ENCODE measurements at places on chromosomes 12 and 14.
A peak's percentile ranks its signal among the peaks of the same experiment; 100 is the strongest.

DNA sequence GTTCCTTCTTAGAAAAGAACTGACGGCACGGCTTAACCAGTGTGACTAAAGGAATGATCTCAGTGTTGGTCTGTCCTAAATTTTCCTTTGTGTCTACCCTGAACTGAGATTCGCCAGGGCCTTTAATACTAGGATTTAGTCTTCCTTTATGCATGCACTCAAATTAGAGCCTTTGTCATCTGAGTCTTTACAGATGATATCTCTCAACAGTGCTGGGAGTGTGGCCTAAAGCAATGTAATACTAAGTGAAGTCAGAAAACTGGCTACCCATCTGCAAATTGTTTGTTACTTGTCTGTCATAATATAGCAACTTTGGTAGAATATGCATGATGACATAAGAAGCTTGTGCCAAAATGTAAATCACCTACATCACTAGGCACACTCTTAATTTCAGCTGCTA is 95.4 kb downstream of the PTPRO start:
- H3K27ac ChIP-seq: no peak overlapping the region
- H3K4me3 ChIP-seq: no peak overlapping the region
- H3K4me1 ChIP-seq: no peaks in the 10 kb centered on the region
- H3K36me3 ChIP-seq: no peaks in the 10 kb centered on the region
- no peak for DNase-seq
- no peaks in the 10 kb centered on the region for H3K27me3 ChIP-seq

DNA sequence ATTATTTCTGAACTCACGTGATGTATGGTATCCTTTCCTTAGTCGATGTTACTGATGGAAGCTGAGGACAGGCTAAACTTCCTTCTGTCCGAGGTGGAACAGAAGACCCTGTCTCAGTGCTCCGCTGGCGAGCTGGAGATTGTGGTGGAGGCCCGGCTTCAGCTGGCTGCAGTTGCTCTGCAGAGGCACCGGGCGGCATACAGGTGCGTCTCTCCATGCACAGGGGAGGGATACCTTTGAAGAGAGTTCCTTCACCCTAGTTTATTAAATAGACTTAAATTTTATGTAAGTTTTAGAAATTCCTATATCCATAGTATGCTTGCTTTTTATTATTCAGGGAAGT is 186.7 kb upstream of the NEDD1 start:
- no peaks in the 10 kb centered on the region for H3K4me1 ChIP-seq
- peak overlapping the region; percentile 1 for H3K4me3 ChIP-seq
- no peaks in the 10 kb centered on the region for H3K27me3 ChIP-seq
- no peak for DNase-seq
- H3K27ac ChIP-seq: no peak overlapping the region
- H3K36me3 ChIP-seq: no peaks in the 10 kb centered on the region

DNA sequence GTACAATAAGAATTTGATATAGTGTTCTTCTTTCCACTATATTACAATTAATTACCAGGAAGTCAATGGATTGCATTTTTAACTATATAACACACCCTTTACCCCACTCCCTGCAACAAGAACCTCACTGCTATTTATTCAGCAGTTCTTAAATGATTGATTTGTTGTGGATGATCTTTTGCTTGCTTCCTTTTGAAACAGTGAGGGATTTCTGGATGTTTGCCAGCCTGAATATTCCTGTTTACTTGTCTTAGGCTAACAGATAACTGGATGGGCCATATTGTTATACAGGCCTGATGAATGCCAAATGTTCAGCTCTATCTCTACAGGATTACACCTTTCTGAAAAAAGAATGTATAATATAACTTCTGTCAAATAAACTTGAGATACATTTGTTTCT is 497.6 kb downstream of the APAF1 start:
- no peaks in the 10 kb centered on the region for H3K27me3 ChIP-seq
- H3K4me3 ChIP-seq: no peak overlapping the region
- H3K36me3 ChIP-seq: no peaks in the 10 kb centered on the region
- no peaks in the 10 kb centered on the region for H3K4me1 ChIP-seq
- no peak for DNase-seq
- H3K27ac ChIP-seq: no peak overlapping the region

DNA sequence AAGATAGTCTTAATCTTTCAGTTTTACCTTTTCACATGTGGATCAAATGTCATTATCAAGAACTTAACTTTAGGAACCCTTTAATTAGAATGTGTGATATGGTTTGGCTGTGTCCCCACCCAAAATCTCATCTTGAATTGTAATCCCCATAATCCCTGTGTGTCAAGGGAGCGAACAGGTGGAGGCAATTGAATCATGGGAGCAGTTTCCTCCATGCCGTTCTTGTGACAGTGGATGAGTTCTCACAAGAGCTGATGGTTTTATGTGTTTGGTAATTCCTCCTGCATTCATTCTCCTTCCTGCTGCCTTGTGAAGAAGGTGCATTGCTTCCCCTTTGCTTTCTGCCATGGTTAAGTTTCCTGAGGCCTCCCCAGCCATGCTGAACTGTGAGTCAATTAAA is 160.6 kb downstream of the MON2 start:
- DNase-seq: no peak
- no peak overlapping the region for H3K4me3 ChIP-seq
- H3K36me3 ChIP-seq: no peaks in the 10 kb centered on the region
- H3K4me1 ChIP-seq: peaks cover 2% of the 10 kb centered on the region

DNA sequence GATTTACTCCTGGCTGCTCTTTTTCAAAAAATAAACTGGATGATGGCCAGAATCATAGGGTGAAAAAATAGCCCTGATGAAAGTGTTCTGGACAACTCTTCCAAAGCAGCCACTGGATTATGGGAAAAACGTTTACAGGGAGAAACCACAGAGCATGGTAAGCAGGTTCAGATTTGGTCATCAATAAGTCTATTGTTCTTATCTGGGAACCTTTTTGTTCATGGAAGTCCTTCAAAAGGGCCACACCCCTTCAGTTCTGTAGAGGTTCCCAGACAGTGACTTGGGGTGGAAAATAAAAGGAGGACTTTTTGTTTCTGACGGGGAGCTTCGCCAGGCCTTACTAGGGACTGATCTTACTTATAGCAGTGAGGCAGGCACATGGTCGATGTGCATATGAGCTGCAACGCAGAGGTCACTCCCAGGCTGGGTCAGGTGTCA is 117.4 kb upstream of the SLC38A2 start:
- no peak overlapping the region for H3K27ac ChIP-seq
- H3K4me3 ChIP-seq: no peak overlapping the region
- no peaks in the 10 kb centered on the region for H3K36me3 ChIP-seq
- no peaks in the 10 kb centered on the region for H3K27me3 ChIP-seq
- peaks cover 8% of the 10 kb centered on the region for H3K4me1 ChIP-seq

DNA sequence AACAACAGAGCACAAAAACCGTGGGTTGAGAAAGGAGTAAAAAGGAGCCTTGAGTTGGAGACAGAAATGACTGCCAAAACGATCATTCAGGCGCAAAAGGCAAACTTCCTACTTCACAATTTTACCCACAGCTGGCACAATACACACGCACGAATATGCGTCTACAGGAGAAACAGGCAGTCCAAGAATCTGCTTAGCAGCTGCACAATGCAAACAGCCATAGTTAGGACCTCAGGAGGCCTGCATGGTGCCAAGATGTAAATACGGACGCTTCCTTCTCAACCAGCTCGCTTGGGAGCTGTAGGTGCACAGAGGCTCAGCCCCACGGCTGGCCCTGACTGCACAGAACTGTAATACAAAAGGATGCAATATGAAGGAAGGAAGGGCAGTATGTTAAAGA is 250.1 kb upstream of the CAND1 start:
- no peaks in the 10 kb centered on the region for H3K4me1 ChIP-seq
- H3K27me3 ChIP-seq: no peaks in the 10 kb centered on the region
- no peaks in the 10 kb centered on the region for H3K36me3 ChIP-seq
- no peak overlapping the region for H3K4me3 ChIP-seq
- no peak overlapping the region for H3K27ac ChIP-seq
- DNase-seq: no peak

DNA sequence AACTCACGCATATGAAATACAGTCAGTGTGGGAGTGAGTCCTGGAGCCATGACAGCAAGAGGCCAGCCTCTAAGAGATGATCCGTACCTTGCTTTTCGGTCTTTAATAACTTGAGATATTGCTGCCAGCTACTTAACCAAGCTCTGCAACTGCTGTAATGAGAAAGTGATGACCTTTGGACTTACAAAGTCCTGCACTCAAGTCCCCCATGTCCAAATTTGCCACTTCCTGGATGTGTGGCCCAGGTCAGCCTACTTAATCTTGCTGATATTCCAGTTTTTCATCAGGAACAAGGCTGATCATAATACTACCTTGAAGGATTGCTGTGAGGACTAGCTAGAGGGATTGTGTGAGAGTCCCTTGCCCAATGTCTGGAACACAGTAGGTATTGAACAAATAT is 33.8 kb upstream of the DUSP6 start:
- peaks cover 20% of the 10 kb centered on the region for H3K4me1 ChIP-seq
- H3K27me3 ChIP-seq: no peaks in the 10 kb centered on the region
- H3K36me3 ChIP-seq: no peaks in the 10 kb centered on the region
- DNase-seq: no peak

- no peak for DNase-seq
- no peaks in the 10 kb centered on the region for H3K27me3 ChIP-seq
- no peak overlapping the region for H3K27ac ChIP-seq
- H3K36me3 ChIP-seq: no peaks in the 10 kb centered on the region
Measured at GRCh38 chr14:35390577-35391387, 13.8 kb downstream of the NFKBIA start.

- H3K4me3 ChIP-seq: no peak overlapping the region
- no peaks in the 10 kb centered on the region for H3K36me3 ChIP-seq
- no peaks in the 10 kb centered on the region for H3K4me1 ChIP-seq
Measured at GRCh38 chr12:69069479-69069878, 136.5 kb upstream of the CPM start.

GRCh38 chr14:52106840-52107239 is 38.0 kb upstream of the NID2 start:
- H3K36me3 ChIP-seq: no peaks in the 10 kb centered on the region
- no peaks in the 10 kb centered on the region for H3K27me3 ChIP-seq
- no peak for DNase-seq
- H3K4me1 ChIP-seq: no peaks in the 10 kb centered on the region

- no peak overlapping the region for H3K27ac ChIP-seq
- no peak overlapping the region for H3K4me3 ChIP-seq
- no peaks in the 10 kb centered on the region for H3K36me3 ChIP-seq
- no peaks in the 10 kb centered on the region for H3K4me1 ChIP-seq
- H3K27me3 ChIP-seq: no peaks in the 10 kb centered on the region
Measured at GRCh38 chr12:22798116-22798515, 173.1 kb downstream of the ETNK1 start.

- H3K27ac ChIP-seq: no peak overlapping the region
- H3K4me1 ChIP-seq: no peaks in the 10 kb centered on the region
- H3K4me3 ChIP-seq: no peak overlapping the region
- H3K27me3 ChIP-seq: no peaks in the 10 kb centered on the region
Measured at GRCh38 chr12:67501362-67501761, 147.2 kb upstream of the DYRK2 start.

DNA sequence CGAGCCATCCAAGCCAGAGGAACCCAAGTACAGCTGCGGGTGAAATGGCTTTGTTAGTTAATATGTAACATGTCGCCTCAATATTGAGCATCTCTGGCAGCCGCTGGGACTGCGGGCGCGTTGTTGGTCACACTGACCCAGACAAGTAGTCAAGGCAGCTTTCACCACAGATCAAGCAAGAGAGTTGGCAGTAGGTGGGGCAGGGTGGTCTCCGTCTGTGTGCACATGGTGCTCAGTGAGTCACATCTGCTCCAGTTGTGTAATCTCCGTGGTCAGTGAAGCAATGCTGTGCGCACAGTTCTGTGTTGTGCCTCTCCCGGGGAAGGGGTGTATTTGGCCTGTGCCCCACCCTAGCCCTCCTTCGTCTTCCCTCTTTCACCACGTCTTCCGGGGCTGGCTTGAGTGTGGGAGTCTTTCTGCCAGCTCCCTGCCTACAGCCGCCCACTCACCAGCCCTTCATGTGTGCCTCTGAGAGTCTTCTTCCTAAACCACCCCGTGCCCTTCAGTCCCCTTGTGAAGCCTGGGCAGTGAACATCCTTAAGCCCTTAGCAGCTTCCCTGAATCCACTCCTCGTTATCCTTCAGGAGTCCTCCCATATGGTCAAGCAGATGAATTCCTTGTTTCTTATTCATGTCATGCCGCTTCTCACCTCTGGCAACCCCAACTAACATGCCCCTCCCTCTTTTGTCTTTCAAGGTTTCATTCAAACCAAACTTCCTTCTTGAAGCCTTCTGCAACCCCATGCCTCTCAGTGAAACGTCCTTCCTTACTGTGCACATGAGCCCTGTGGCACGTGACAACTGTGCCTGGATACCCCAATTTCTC is 242.1 kb downstream of the CACNA1C start:
- H3K4me3 ChIP-seq: no peak overlapping the region
- H3K27ac ChIP-seq: no peak overlapping the region
- no peaks in the 10 kb centered on the region for H3K27me3 ChIP-seq
- peak; percentile 44 for DNase-seq
- H3K36me3 ChIP-seq: no peaks in the 10 kb centered on the region

- no peak overlapping the region for H3K27ac ChIP-seq
- no peak overlapping the region for H3K4me3 ChIP-seq
- no peaks in the 10 kb centered on the region for H3K27me3 ChIP-seq
- DNase-seq: no peak
Measured at GRCh38 chr12:114529966-114530365, 124.0 kb upstream of the TBX5 start.

DNA sequence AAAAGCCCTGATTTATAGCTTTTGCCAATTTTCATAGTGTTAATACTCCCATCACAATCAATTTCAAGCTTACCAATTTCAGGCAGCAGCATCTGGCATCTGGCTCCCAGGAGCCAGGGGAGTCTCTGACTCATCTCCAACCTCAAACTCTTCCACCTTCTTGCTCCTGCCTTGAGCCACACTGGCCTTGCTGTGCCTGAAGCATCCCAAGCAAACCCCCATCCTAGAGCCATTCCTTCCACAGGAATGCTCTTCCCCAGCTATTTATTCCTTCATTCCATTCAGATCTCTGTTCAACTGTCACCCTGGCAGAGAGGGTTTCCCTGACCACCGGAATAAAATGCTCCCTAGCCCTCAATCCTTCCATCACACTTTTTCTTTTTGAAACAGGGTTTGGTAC is 13.9 kb upstream of the PPP1CC start:
- no peaks in the 10 kb centered on the region for H3K36me3 ChIP-seq
- no peak overlapping the region for H3K27ac ChIP-seq
- no peaks in the 10 kb centered on the region for H3K4me1 ChIP-seq
- no peak for DNase-seq
- no peak overlapping the region for H3K4me3 ChIP-seq
- no peaks in the 10 kb centered on the region for H3K27me3 ChIP-seq

DNA sequence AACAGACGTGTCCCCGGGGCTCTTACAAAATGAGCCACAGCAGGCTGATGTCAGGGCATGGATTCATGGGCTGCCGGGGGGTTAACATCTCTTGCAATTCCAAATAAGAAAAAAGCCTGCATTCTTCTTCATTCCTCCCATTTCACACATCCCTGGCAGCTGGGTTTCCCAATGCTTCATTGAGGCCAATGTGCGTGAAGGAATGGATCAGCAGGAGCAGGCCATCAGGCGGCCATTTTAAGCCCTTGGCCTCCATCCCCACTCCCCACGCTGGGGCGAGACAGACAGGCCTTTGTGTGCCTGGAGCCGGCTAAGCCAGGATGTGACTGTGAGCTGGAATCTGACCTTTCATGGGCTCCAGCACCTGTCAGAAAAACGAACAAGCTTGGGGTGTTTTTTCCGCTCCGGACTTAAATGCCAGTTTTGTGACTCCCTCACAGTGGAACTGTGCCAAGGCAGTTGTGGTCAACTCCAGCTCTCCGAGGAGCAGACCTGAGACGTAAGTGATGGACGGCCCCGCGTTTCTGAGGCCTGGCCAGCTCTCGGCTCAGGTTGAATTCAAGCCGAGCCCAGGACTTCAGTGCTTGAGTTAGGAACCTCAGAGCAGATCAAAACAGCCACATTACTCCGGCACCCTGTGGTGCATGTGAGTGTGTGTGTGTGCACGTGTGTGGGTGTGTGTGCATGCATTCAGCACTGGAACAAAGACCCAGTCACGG is 133.1 kb downstream of the TMEM30B start:
- H3K4me1 ChIP-seq: peaks cover 66% of the 10 kb centered on the region
- H3K27me3 ChIP-seq: no peaks in the 10 kb centered on the region
- peak overlapping the region; percentile 82 for H3K27ac ChIP-seq
- peak; percentile 39 for DNase-seq
- no peaks in the 10 kb centered on the region for H3K36me3 ChIP-seq
- no peak overlapping the region for H3K4me3 ChIP-seq
